Stimulated activated naive CD4-positive, alpha-beta T cell treated with Interleukin-2 at 50 U/mL for 16 hours (primary cell): ENCODE measurements at places on chromosomes 1 and 21.

GRCh38 chr21:26698416-26698815 is 125.3 kb upstream of the CYYR1 start:
- no peak for DNase-seq

- DNase-seq = no peak
These were observed 4.8 kb upstream of the TFF3 start for GRCh38 chr21:42319851-42320572.

DNA sequence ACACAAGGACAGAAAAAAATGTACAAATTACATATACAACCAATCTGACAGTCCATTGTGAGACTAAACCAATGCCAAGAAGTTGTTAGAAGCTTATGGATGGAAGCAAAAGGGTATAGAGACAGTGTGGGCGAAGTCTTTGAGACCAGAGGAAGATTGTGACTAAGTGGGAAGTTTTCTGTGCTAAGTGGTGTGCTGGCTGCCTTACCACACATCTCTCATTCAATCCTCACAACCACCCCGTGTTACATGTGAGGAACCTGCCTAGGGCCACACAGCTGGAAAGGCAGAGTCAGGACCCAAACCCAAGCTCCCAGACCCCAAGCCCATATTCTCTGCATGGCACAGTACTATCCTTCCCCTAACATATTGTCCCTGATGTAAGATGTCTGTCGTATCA is 53.5 kb upstream of the DUSP10 start:
- DNase-seq = peak; percentile 18

- DNase-seq = no peak
These were observed 102.3 kb downstream of the OSBPL9 start for GRCh38 chr1:51719146-51719545.

DNA sequence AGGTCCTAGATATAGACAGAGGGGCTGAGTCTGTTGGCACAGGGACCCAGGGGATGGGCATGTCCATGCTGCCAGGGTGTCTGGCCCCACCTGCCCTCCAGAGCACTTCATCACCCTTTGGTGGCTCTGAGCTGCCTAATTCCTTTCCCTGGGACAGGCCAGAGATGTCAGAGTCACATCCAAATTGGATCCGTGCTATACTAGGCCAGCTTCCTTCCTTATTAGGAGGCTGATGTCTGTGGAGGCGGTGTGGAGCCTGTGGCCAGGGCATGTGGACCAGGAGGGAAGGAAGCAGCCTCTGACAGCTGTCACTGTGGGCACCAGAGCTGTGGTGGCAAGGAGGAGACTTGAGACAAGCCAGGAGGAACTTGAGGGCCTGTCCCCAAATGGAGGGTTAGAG is 77.7 kb upstream of the TMEM51 start:
- no peak for DNase-seq

DNA sequence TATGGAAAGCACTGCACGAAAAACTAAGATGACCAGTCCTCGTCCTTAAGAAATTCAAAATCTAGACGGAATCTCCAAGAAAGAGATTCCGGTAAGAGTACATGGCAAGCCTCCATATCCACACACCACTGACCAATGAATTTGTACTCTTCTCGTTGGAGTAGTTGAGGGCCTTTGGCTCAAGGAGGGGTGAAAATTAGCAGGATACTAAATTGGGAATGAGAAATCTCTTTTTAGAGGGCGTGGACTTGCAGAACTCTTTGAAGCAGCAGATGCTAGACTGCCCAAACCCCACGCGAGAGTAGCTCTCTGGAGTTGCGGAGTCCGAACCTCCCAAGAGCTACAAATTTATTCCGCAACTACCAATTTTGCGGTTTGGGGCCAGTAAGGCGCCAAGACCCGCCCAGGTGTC is 872 bp upstream of the PPP2R5A start:
- DNase-seq = no peak

DNA sequence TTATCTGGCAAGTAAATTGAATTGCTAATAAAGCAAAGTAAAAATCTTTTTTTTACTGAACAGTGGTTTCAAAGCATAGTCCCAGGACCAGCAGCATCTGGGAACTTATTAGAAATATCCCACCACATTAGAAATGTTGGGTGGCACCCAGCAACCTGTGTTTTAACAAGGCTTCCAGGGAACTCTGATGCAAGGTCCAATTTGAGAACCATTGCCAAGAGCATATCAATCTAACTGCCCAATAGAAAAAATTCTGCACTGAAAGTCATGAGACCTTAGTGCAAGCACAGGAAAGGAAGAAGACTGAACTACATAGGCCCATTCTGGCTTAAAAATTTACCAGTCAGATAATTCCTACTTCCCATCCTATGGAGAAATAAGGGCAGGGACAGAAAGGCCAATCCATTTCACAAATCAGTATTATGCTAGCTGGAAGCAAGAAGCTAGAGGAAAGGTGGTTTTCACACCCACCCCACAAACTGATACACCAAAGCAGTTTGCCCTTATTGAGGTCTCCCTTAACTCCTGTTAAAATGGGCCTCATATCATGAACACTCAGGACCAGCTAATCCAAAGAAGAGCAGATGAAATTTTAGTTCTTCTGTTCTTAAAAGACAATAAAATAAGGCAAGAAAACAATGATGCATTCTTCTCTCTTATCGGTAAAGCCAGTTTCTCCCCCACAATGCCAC is 17.5 kb upstream of the C1orf105 start:
- DNase-seq = no peak

DNA sequence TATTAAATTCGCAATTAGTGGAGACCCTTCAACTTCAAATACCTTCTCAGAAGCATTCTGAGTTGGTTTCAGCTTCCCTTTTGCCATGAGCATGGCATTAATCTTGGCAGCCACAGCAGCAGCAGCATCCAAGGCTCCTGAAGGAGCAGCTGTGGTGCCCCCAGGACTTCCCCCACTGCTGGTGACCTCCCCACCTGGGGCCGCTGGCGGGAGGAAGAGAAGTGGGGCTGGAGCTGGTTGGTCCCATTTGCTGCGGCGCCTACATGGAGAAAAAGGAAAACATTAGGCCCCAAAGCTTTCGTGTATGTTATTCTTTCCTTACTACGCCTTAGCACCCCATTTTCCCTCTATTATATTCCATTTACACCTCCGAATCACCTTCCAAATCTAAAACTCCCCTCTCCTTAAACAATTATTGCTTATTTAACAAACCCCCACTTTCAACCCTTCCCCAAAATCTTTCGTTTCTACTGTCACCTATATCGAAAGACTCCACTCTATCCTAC is 569 bp downstream of the KHDC4 start:
- no peak for DNase-seq

- DNase-seq = peak; percentile 15
These were observed 808 bp downstream of the MAP3K21 start for GRCh38 chr1:233328142-233328921.

DNA sequence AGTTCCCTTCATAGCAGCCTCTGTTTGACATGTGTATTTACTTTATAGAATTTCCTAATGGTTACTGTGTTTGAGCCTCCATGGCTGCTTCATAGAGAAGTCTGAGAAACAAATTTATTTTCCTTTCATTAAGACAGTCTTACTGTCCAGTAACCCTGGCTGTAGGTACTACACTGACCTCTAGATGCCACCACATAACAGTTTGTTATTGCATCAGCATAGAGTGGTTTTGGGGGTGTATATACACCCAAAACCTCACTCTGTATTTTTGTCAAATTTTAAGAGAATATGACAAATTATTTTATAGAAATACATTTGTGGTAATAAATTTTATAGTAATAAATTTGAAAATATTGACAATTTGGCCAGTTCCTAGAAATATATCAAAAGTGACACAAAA is 57.3 kb downstream of the OBSCN start:
- no peak for DNase-seq

DNA sequence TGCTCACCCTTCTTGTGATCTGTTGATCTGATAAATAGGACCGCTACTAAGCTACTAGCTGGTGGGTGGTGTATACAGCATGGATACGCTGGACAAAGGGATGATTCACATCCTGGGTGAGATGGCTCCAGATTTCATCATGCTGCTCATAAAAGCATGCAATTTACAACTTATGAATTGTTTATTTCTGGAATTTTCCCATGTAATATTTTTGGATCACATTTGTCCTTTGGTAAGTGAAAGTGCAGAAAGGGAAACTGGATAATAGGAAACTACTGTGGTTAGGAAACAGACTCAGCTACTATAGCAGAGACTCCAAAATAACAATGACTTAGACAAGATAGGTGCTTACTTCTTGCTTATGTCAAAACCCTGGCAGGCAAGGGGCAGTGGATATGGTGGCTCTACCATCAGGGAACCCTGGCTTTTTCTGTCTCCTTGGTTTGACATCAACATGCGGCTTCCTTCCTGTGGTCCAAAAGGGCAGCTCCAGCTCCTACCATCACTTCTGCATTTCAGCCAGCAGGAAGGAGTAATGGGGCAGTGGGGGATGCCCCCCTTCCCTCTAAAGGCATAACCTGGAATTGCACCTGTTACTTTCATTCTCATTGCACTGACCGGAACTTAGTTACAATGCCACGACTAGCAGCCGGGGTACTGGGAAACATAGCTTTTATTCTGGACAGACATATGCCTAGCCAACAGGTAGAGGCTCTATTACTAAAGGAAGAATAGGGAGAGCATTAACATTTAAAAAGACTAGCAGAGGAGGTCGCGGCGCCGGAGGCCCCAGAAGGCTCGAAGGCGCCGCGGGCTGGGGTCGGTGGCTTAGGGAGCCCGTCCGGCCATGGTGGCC is 13.8 kb upstream of the AK2 start:
- no peak for DNase-seq
